ENCODE measurements at places on chromosomes 13 and 19. TPM values are rescaled to one million over a fixed set of nuclear protein-coding genes. Genes with fewer than 3 reads are reported as not detected.

OBI1 gene
- total RNA-seq: 14.8 TPM

DNA sequence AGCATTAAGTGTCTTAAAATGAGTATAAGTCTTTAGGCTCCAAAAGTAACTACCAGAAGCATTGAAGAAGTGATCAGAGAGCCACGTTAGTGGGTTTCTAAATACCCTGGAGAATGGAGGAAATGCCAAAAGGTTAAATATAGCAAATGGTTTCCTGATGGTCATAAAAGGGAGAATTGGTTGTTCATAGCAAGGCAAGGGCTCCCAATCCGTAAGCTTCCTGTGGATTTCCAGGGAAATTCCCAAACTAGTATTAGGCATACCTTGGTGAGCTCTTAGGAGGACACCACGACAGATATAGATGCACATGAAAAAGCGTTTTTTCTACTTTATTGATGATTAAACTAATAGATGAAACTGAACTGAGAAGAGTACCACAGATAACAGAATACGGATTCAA is 410.9 kb downstream of the FOXO1 start:
- peaks cover 13% of the 10 kb centered on the region for H3K4me1 ChIP-seq
- no peak overlapping the region for H3K27ac ChIP-seq
- no peak overlapping the region for H3K4me3 ChIP-seq
- no peak for DNase-seq
- H3K27me3 ChIP-seq: no peaks in the 10 kb centered on the region
- H3K36me3 ChIP-seq: no peaks in the 10 kb centered on the region

GRCh38 chr19:4327877-4328242 is 10.8 kb downstream of the STAP2 start:
- no peaks in the 10 kb centered on the region for H3K27me3 ChIP-seq
- no peak overlapping the region for H3K27ac ChIP-seq
- peak overlapping the region; percentile 35 for H3K4me3 ChIP-seq
- H3K36me3 ChIP-seq: no peaks in the 10 kb centered on the region

DNA sequence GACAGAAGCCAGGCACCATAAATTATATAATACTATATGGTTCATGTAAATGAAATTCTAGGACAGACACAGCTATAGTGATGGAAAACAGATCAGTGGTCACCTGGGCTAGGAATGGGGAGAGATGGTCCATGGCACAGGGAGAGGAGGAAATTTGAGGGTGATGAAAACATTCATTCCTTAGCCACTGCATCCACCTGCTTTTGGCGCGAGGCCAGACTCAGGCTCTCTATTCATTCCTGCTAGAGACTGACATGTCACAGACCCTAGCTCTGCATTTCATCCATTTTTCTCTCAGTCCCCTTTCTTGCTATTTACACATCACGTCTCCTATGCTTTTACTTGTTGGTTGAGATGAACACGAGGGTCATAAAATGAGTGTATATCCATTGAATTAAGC is 628.3 kb upstream of the SLC10A2 start:
- no peaks in the 10 kb centered on the region for H3K36me3 ChIP-seq
- no peaks in the 10 kb centered on the region for H3K27me3 ChIP-seq
- H3K27ac ChIP-seq: no peak overlapping the region
- H3K4me1 ChIP-seq: no peaks in the 10 kb centered on the region

PGPEP1 gene
- total RNA-seq: 17.6 TPM

GRCh38 chr13:40780822-40781401 is 8.5 kb upstream of the SLC25A15 start:
- H3K27me3 ChIP-seq: no peaks in the 10 kb centered on the region
- DNase-seq: no peak
- H3K36me3 ChIP-seq: no peaks in the 10 kb centered on the region
- no peak overlapping the region for H3K27ac ChIP-seq

Data from B cell (primary cell).